ENCODE measurements at places on chromosomes 3 and 15.
A peak's percentile ranks its signal among the peaks of the same experiment; 100 is the strongest.

GRCh38 chr3:109963831-109964230, 626.5 kb upstream of the DPPA4 start:
- DNase-seq: no peak

- no peak for DNase-seq
Observed at GRCh38 chr15:72847033-72847432, 63.5 kb upstream of the ADPGK start.

GRCh38 chr15:84807228-84807627, 9.9 kb upstream of the ALPK3 start:
- DNase-seq: no peak

GRCh38 chr15:27961801-27962200, 137.3 kb downstream of the OCA2 start:
- no peak for DNase-seq

- no peak for DNase-seq
Observed at GRCh38 chr15:101180620-101181307, 71.1 kb downstream of the CHSY1 start.

GRCh38 chr3:143267989-143268388, 148.4 kb downstream of the CHST2 start:
- DNase-seq: no peak

DNA sequence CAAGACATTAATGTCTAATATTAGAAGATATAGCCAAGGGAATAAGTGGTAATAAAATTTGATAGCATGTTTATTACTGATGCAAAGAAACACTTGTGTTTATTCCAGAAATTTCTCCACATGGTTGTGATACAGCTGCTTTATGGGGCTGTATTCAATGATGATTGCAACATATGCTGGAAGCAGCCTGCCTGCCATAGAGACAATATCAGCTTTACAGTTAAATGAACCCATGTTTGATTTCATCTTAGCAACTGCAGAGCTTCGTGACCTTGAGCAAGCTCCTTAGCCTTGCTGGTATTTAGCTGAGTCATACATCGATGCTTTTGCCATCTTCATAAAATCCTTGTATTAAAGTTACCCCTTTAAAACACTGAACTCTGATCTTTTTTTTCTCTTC, 168.1 kb upstream of the STAC start:
- DNase-seq: no peak

DNA sequence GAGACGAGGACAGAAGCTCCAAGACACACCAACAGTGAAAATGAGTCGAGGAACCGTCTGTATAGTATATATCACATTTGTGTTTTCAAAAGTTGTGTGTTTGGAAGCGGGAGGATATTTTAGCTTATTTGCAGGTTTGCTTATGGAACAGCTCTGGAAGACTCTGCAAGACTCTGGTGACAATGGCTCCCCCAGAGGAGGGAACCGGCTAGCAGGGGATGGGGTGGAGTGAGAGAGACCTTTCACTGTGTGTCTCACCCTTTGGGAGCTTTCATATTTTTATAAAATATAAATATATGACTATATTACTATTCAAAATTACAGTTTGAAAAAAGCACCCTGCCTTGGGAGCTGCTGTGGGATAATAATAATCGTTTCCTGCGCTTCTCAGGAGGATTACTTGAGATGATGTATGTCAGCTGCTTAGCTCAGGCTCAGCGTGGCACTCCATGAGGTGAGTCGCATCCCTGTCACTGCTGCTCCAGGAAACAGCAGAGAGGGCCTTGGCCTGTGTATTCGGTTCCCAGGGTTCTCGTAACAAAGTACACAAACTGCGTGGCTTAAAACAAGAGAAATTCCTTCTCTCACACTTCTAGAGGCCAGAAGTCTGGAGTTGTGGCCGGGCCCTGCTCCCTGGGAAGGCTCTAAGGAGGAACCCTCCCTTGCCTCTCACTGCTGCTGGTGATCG, 183.9 kb downstream of the FAM43A start:
- DNase-seq: no peak

- no peak for DNase-seq
Observed at GRCh38 chr15:27234593-27234992, 263.6 kb downstream of the GABRG3 start.

DNA sequence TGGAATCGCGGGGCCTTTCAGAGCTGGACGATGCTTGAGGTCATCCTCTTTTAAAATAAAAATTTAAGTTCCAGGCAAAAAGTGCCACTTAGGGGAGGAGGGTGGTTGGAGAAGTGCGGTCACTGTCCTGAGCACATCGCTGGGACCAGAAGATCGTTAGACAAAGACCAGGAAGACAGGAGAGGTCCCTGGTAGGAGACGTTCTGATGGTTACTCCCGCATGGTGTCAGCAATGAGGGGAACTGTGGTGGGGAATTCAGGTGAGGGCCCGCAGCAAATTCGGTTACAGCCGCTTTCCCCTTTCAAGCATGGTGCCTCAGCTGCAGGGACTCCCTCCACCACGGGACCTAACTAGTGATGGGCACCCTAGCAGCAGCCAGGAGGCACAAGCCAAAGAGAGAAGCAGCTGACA, 1.0 kb upstream of the ISY1 start:
- DNase-seq: no peak

DNA sequence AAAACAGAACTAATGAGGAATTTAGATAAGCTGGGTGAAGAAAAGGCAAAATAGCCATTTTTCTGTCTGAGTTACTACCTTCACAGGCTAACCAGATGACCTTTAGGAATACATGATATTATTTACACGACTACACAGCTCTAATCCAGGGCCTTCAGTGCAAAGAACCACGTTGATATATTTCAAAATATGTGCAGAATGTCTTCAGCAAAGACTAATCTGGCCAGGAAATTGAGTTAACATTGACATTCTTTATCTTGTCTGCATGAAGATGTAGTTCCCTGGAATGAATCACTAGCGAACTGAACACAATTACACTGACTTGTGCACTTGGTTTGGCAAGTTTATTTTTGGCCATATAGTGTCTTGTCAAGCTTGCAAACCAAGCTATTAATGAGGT, 41.5 kb downstream of the PDHB start:
- DNase-seq: no peak

DNA sequence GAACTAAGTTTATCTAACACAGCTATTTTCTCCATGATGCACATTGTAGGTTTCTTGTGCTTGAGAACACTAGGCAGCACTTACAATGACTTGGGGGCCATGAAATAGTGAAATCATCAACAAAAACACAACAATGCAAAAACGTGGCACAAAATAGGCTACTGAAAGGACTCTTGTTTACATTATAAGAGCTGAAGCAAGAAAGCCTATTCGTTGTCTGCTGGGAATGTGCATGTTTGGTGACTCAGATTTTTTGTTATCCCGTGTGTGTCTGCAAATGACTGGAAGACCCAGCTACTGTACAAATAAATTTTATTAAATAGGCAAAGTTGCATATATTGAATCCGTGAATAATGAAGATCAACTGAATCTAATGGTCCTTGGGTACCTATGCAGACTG, 85.0 kb downstream of the TCF12 start:
- DNase-seq: no peak

DNA sequence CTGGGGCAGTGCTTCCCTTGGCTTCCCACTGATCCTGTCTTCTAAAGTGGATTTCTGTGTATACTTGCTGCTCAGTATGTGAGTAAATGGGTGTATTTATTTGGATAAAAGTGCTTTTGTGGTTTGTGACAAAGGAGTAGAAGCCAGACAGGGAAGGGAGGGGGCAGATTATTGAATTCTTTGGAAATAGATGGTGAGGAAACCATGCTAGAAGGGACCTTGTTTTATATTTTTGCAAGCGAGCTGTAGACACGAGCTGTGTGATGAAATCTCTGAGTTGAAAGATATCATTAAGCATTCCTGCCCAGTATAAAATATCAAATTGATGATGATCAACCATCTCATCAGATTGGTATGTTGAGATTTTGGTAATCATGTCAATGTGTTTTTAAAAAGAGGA, 68.9 kb downstream of the DUT start:
- no peak for DNase-seq

DNA sequence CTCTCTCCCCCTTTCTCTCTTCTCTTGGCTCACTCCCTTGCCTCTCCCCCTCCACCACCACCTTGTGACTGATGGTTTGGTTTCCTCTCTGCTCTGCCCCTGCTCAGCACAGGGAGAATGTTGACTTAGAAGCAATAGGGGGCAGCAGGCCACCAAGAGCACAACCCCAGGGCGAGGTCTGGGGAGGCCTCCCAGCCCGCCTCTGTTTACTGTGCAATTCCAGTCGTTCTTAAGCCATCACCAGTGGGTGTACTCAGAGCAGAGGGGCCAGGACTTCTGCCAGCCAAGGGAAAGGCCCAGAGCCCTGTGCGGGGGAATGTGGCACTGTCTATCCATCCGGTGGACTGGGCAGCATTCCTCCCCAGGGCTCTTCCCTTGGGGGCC, 5.7 kb upstream of the APEH start:
- no peak for DNase-seq

DNA sequence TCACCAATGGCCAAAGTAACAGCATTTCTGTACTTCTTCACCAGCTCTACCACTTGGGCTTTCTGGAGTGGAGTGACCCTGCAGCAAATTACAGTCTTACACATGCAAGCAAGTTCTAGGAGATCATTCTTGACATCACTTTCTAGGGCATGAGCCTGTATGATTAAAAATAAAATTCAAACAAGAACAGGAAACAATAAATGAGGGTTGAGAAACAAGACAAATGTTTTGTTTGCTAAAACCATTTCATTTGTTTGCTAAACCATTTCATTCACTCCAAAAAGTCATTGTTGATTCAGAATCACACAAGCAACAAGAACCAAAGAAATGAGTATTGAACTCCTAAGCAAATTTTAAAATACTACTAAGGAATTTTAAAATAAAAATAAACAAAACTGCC, 220.9 kb downstream of the ATP8B4 start:
- no peak for DNase-seq

DNA sequence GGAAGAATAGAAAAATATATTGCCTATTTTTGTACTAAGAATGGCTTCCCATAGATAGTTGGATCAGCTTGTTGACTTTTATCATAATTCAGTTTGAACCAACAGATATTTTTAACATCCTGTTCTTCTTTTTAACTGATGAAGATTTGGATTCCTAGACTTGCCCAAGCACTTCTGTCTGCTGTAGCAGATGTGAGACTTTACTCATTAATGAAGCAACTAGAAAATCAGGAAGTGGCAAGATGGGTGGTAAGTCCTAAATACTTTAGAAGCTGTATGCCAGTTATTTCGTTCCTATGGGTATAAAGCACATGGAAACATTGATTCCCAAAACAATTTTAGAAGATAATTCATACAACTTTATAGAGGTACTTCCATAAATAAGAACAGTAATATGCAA, 8.4 kb downstream of the PIGB start:
- no peak for DNase-seq

DNA sequence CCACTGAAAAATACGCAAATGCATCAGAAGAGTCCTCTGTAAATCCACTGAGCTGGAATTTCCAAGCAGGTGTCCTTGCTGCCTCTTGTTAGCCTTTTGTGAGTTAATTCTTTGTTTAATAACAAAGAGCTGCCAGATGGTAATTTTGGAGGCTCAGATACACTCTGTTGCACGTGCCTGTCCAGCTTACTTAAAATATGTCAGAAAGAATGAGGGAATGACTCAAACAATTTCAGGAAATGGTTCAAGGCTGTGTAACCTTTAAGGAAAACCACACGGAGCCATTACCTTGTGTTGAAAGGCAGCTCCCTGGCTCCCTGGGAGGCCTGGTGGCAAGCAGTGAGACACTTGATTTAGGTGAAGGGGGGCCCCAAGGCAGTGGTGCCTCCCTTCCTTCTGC, 302.2 kb upstream of the CTDSPL start:
- DNase-seq: no peak

DNA sequence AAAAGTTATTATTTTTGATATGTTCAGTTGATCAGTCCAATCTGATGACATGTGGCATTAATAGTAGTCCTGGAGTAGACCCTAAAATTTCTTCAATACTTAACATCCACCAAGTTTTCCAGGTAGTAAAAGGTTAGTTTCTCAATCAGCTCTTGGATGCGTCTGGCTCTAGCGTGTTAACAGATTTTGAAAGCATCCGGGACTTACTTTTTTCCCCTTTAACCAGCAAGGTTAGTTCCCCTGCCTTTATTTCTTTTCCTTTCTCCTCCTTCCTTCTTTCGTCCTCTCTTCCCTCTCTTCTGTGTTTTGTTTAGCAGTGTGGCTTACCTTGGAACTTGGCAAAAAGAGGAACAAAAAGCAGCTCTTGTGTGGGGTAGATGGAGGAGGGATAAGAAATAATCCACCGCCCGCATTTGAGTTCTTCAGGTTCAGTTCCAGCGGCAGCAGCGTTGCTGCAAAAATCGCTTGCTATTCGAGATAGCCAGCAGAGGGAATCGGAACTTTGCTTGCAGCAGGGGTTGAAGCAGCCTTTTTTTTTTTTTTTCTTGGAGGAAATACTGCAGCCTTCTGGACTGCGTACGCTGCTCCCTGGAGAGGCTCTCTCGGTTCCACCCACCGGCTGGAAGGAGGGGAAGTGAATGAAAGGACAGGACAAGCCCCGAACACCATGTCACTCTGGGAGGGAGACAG, at the start of gene RBMS3:
RBMS3 (plus strand) TSS at position 668 of the 690 bp plus-strand sequence.
- peak; percentile 10 for DNase-seq

- no peak for DNase-seq
Observed at GRCh38 chr15:73564255-73564654, 68.9 kb downstream of the NPTN start.

DNA sequence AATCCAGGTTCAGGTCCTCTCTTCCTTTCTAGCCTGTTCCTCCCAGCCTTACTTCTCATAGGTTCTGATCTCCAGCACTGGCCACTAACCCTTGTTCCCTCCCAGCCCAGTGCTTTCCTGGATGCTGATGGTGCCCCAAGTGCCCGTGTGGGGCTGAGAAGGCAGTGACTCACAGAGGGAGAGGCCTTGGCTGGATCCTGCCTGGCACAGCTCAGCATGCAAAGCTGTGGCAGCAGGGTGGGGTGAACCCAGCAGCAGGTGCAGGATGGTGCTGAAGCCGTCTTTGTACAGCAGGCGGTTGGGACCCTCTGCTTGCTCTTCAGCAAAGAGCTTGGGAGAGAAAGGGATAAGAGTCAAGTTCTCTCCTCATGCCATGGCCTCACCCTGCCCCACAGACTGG, 7.6 kb downstream of the LPCAT4 start:
- no peak for DNase-seq

- DNase-seq: no peak
Observed at GRCh38 chr3:167375478-167375877, 4.6 kb downstream of the ZBBX start.

- DNase-seq: no peak
Observed at GRCh38 chr15:90287101-90287500, 21.6 kb downstream of the NGRN start.
